CD4-positive, alpha-beta T cell (primary cell): ENCODE measurements at places on chromosomes 5 and 9. TPM values are rescaled to one million over a fixed set of nuclear protein-coding genes. Genes with fewer than 3 reads are reported as not detected.
A peak's percentile ranks its signal among the peaks of the same experiment; 100 is the strongest.

DNA sequence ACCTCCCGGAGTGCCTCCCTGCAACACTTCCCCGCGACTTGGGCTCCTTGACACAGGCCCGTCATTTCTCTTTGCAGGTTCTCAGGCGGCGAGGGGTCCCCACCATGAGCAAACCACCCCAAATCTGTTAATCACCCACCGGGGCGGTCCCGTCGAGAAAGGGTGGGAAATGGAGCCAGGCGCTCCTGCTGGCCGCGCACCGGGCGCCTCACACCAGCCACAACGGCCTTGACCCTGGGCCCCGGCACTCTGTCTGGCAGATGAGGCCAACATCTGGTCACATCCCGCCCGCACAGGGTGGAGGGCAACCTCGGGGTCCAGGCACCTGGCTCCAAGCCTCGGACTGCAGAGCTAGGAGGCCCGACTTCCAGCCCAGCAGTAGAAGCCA lies 776 bp upstream of the TERT start:
- DNase-seq: peak; percentile 21

DNA sequence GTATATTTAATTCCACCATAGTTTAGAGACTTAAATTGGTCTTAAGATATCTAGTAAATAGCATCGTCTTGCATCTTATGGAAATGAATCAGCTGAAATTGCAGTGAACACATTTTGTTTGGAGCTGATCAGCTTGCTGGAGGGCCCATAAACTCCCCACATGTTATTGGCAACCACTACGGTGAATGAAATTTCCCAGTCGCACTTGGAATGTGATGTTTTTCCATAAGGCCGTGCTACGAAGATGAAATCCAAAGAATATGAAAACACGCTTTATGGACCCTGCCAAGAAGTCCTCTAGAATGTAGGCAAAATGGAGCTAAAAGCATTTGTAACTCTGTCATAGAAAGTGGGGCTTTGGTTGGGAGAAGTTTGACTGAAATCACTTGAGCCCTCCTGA lies 572.1 kb downstream of the ACTL7B start:
- no peak for DNase-seq

DNA sequence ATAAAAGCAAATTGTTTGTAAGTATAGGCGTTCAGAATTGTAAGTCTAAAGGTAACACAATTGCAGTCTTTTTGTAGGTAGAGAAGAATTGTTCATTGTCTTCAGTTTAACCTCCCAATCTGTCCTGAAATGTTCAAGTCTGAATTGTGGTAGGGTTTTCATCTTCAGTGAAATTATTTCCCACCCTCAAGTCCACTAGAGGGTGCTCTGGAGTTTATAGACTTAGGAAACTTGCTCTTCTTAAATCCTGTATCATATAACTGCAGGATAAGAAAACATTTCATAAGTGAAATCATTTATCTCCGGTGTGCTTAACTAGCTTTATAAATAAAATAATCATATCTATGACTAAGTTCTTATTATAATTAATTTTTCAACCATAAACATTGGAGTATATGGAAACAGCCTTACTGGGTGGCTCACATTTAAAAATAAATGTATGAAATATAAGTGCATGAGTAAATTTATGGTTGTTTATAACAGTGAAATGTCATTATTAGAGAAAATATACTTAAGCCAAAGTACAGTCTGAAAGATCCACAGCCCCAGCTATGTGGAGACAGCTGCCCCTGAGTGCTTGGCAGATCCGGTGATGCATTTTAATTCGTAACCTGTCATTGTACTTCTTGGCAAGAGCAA lies 182.4 kb upstream of the OTULINL start:
- peak; percentile 51 for DNase-seq

DNA sequence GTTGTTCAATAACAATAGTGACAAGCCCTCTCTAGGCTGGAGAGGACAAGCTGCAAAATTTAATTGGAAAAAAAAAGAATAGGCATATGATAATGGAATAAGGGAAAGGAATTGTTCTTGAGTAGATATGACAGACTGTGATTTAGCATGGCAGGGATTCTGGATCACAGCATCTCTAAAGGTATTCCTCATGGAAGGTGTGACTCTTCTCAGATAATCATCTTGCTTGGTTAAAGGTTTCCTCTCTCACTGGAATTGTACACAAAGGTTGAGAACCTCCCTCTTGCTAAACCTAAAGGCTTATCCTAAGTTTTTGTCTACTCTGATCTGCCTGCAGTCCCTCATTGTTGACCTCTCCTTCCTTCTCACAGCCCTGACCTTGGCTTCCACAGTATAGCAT lies 31.6 kb downstream of the ELOVL7 start:
- no peak for DNase-seq

- DNase-seq: no peak
These were observed 410.6 kb downstream of the PSAT1 start for GRCh38 chr9:78707481-78707991.

- DNase-seq: no peak
These were observed 155.7 kb downstream of the RMI1 start for GRCh38 chr9:84136119-84136868.

DNA sequence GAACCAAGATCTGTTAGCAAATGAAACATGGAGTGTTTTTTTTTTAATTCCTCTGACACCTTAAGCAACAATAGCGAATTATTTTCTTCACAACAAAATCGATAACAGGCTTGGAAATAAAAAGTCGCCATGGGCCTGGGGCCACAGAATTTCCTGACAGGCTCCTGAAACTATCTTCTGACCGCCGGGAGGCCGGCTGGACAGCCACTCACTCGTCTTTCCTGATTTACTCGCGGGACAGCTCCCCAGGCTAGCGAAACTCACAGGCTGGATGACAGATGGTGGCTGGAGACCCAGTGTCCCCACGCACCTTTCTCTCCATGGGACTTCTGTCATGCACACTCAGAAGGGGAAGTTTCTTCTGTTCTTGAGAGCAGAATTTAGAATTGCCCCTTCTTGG lies 143.3 kb upstream of the IRX2 start:
- DNase-seq: no peak

DNA sequence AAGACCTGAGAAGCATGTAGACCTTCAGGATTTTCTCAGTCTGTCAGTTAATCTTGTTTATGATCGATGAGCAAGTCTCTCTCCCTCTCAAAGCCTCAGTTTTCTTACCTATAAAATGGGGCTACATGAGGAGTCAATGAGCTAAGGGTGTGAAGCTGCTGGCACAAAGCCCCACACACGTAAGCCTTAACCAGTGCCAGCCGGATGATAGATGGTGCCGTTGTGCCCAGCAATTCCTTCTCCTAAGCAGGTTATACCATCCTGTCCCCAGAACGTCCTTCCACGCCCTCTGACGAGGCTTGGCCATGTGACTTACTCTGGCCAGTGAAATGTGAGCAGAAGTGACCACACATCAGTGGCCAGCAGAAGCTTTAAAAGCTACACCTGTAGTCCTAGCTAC lies 179.0 kb downstream of the C9orf50 start:
- DNase-seq: no peak

GRCh38 chr5:74990194-74990593 lies 62.2 kb downstream of the GCNT4 start:
- DNase-seq: no peak

DNA sequence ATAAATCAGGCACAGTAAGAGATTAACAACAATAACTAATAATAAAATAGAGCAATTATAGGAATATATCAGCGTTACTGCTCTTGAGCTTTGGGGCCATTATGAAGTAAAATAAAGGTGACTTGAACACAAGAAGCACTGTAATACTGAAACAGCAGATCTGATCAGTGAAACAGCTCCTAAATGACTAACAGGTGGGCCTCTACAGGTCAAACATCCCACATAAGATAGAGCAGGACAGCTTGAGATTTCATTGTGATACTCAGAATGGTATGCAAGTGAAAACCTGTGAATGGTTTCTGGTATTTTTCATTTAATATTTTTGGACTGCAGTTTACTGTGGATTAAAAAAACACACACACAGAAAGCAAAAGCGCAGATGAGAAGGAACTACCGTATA lies 24.0 kb upstream of the MAP3K1 start:
- no peak for DNase-seq

DNA sequence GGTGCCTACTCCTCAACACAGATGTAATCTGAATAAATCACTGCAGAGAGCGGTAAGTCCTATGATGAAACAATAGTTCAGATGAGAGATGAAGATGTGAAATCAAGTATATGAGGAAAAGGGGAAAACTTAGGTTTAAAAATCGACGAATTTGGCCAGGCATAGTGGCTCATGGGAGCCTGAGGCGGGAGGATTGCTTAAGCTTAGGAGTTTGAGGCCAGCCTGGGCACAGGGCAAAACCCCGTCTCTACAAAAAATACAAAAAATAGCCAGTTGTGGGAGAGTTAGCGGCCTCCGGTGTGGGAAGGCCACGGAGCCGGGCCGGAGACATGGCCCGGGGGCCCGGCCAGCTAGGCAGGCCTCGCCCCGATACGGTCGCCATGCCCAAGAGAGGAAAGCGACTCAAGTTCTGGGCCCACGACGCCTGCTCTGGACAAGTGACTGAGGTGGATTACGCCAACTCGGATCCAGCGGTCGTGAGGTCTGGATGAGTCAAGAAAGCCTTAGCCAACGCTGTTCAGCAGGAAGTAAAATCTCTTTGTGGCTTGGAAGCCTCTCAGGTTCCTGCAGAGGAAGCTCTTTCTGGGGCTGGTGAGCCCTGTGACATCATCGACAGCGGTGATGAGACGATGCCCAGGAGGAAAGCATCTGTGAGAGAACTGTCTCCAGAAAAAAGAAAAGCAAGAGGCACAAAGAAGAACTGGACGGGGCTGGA lies 62.8 kb upstream of the SUB1 start:
- peak; percentile 38 for DNase-seq

DNA sequence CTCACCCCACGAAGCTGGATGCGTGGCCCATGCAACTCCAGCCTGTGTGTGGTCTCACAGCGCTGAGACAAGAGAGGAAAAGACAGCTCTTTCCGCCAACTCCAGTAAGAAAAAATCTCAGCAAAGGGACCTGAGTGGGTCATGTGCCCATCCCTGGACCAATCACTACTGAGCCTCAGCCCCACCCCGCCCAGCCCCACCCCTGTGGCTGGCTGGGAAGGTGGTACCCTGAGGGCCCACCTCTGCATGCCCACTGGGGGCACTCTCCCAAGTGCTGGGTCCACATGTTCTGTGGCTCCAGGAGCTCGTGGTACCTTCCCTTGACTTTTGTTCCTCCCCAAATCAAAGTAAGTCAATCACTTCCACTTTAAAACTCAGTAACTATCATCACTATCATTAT lies 105.1 kb upstream of the SMIM23 start:
- no peak for DNase-seq

- no peak for DNase-seq
These were observed 66.3 kb upstream of the EPB41L4B start for GRCh38 chr9:109387206-109387605.

DNA sequence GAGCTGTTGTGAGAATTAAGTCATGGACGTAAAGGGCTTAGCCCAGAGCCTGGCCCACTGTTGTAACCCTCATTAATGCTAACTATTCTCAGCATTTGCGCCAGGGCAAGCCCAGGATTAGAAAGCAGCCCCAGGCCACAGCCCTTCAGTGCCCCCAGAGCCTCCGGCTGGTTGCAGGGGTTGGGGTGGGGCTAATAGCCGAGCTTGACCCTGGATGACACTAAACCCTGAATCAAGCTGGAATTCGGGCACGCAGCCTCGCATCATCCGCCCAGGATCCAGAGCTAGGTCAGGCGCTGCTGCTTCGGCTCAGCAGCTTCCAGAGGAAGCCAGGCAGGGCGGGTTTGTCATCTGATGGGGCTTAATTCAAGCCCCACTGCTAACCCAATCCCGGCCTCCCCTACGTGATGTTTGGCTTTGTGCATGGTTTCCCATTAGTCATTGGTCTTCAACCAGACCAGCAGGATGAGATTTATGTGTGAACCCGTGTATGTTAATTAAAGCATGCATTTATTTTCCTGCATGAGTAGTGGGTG lies 1.2 kb upstream of the MEGF9 start:
- DNase-seq: no peak

DNA sequence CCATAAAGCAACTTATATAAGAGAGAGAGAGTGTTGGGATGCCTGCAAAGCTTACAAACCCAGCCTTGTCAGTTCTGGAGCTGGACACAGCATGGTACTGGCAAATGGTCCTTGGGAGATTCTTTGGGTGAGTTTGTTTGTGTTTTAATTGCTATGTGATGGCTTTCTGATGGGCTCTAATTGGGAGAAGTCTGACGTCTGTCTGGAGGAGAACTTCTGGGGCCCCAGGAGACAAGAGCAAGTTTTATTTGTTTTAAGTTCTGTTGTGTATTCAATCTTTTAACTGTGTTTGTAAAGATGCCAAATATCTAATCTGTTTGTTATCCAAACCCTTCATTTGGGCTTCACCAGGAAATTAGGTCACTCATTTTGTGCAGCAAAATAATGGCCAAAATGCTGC lies 50.3 kb upstream of the AFAP1L1 start:
- no peak for DNase-seq

DNA sequence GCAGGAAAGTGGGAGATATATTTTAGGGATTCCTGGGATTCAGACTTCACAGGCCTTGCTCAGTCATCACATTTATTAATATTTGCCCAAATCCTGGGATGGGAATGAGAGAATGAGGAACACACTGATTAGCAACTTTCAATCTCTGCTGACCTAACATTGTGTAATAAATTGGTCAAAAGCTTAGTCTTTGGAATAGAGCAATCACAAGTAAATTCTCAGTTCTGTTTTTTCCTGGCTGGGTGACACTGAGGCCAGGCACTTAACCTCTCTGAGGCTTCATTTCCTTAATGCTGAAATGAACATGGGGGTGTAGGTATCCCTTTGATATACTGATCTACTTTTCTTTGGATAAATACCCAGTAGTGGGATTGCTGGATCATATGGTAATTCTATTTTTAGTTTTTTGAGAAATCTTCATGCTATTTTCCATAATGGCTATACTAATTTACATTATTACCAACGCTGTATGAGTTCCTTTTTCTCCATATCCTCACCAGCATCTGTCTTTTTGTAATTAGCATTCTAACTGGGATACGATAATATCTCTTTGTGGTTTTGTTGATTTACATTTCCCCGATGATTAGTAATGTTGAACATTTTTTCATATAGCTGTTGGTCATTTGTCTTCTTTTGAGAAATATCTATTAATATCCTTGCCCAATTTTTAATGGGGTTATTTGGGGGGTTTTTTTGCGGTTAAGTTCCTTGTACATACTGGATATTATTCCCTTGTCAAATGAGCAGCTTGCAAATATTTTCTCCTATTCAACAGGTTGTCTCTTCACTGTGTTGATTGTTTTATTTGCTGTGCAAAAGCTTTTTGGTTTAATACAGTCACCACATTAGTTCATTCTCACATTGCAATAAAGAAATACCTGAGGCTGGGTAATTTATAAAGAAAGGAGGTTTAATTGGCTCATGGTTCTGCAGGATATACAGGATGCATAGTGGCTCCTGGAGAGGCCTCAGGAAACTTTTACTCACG lies 36.8 kb upstream of the NIPBL start:
- DNase-seq: peak; percentile 16

DNA sequence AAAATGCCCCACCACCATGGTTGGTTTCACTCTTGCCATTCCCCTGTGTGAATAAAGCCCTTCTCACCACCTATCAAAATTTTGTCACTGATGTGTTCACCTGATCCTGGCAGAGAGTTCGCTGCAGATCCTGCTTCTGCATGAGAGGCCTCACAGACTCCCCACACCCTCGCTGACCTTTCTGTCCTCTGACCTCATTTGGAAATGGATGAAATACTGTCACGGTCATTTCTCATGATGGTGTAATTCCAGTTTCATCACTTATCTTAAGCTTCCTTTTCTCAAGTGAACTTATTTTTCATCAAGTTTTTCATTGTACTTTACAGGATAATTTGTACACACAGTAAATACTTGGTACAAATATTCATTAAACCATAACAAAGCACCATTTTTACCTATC lies 131.3 kb downstream of the FRMD3 start:
- no peak for DNase-seq

Gene TMEM174
- not detected for total RNA-seq

Gene LPCAT1
- 21.2 TPM for total RNA-seq

Gene GAPVD1
- total RNA-seq: 74.1 TPM

Gene FCHO2
- 2.6 TPM for total RNA-seq

Gene TEK
- not detected for total RNA-seq
